Heart right ventricle (tissue), 16 donors: ENCODE measurements at places on chromosomes 12 and 14.

- H3K36me3 ChIP-seq, result no peaks in the 10 kb centered on the region
- H3K4me1 ChIP-seq, result no peaks in the 10 kb centered on the region
- no peak overlapping the region for H3K4me3 ChIP-seq
- DNase-seq, result no peak
- H3K27ac ChIP-seq, result no peak overlapping the region
- no peaks in the 10 kb centered on the region for H3K27me3 ChIP-seq
Measured at GRCh38 chr14:80679273-80679672, 262.3 kb downstream of the CEP128 start.

GRCh38 chr12:108424026-108424425 is 84.9 kb upstream of the CMKLR1 start:
- no peaks in the 10 kb centered on the region for H3K4me1 ChIP-seq
- H3K36me3 ChIP-seq, result no peaks in the 10 kb centered on the region
- H3K4me3 ChIP-seq, result no peak overlapping the region

DNA sequence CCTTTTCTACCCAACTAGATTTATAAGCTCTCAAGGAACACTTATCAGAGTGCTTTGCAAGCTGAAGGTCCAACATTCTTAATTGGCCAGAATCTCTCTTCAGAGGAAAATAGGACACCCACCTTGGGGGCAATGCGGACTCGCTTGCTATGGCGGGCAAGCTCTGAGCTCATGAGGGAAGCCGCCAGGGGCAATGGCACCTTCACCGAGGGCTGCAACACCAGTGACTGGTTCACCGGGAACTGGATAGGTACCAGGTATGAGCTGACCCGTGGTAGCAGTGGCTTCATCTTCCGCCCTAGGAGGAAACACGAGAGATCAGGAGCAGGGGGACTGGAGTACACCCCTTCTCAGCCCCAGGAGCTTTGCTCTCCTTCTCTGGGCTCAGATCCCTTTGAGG is 7.4 kb upstream of the TEX52 start:
- H3K27ac ChIP-seq, result no peak overlapping the region
- H3K36me3 ChIP-seq, result no peaks in the 10 kb centered on the region
- no peak for DNase-seq
- H3K4me1 ChIP-seq, result no peaks in the 10 kb centered on the region

GRCh38 chr12:24044941-24045703 is 95.7 kb upstream of the SOX5 start:
- H3K36me3 ChIP-seq, result no peaks in the 10 kb centered on the region
- H3K27ac ChIP-seq, result no peak overlapping the region
- H3K27me3 ChIP-seq, result no peaks in the 10 kb centered on the region
- H3K4me1 ChIP-seq, result no peaks in the 10 kb centered on the region
- no peak overlapping the region for H3K4me3 ChIP-seq

GRCh38 chr14:72678356-72678755 is 215.5 kb downstream of the DPF3 start:
- peaks cover 7% of the 10 kb centered on the region for H3K4me1 ChIP-seq
- DNase-seq, result no peak
- no peak overlapping the region for H3K27ac ChIP-seq
- H3K27me3 ChIP-seq, result no peaks in the 10 kb centered on the region
- H3K4me3 ChIP-seq, result no peak overlapping the region
- no peaks in the 10 kb centered on the region for H3K36me3 ChIP-seq

- H3K4me1 ChIP-seq, result peaks cover 13% of the 10 kb centered on the region
- DNase-seq, result no peak
- no peak overlapping the region for H3K27ac ChIP-seq
- peaks cover 12% of the 10 kb centered on the region for H3K36me3 ChIP-seq
- H3K27me3 ChIP-seq, result no peaks in the 10 kb centered on the region
Measured at GRCh38 chr14:102948698-102949061, 26.2 kb downstream of the AMN start.

GRCh38 chr12:69906411-69907216 is 81.6 kb downstream of the MYRFL start:
- no peaks in the 10 kb centered on the region for H3K36me3 ChIP-seq
- H3K27me3 ChIP-seq, result no peaks in the 10 kb centered on the region
- no peak for DNase-seq
- H3K4me3 ChIP-seq, result no peak overlapping the region
- peaks cover under 1% of the 10 kb centered on the region for H3K4me1 ChIP-seq

DNA sequence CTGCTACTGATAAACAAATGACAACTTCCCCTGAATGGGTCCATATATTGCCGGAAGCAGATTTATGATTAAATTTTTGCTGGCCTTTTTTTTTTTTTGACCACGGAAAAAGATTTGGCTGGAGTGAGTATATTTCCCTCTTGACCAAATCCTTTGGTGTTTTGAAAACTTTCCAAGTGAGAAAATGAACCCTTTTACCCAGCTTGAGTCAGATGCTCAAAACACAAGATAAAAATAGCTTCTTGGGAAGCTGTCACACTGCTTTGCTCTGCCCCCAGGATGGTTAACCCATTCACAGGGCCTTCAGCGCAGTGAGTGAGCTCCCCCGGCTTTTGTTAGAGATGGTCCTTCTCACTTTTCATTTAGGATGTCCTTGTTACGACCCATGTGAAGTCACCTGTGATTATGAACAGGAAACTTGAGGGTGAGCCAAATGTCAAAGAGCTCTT is 224.3 kb downstream of the PELI2 start:
- no peaks in the 10 kb centered on the region for H3K36me3 ChIP-seq
- H3K4me1 ChIP-seq, result peaks cover 41% of the 10 kb centered on the region
- no peaks in the 10 kb centered on the region for H3K27me3 ChIP-seq
- no peak overlapping the region for H3K4me3 ChIP-seq
- no peak overlapping the region for H3K27ac ChIP-seq
- no peak for DNase-seq

DNA sequence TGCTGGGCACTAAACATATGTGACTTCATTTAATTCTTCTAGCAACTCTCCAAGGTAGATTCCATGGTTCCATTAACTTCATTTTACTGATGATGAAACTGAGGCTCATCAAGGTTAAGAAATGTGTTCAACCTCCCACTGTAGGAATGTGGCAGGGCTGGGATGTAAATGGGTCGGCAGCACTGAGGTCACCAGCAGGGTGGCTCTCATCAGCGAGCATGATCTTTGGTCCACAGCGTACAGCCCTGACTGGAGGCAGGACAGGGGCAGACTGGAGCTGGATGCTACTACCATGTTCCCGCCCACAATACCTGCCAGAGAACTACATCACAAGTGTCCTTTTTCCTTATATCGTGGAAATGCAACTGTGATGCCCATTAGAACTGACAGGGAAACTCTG is 4.6 kb downstream of the APPL2 start:
- H3K4me1 ChIP-seq, result peaks cover 75% of the 10 kb centered on the region
- peaks cover 18% of the 10 kb centered on the region for H3K36me3 ChIP-seq
- H3K27me3 ChIP-seq, result no peaks in the 10 kb centered on the region
- H3K4me3 ChIP-seq, result no peak overlapping the region
- H3K27ac ChIP-seq, result peak overlapping the region; percentile 98
- no peak for DNase-seq

DNA sequence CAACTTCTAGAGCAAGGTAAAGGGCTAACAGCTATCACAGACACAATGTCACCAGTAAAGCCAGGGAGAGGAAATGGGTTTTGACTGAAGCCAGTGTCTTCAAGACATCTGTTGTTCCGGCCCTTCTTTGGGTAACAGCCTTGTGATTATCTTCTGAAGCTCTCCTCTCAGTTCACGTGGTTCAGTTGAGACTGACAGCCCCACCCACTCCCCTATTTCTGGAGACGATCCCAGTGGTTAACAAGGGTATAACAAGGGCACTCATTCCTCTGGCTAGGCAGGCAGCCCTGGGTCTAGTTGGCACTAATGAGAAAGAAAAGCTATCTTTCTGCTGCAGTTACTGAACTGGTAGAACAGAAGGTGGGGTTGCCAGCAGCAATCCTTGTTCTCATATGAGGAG is 6.9 kb downstream of the GNPTAB start:
- no peak overlapping the region for H3K27ac ChIP-seq
- no peaks in the 10 kb centered on the region for H3K36me3 ChIP-seq
- DNase-seq, result peak; percentile 26
- peaks cover 13% of the 10 kb centered on the region for H3K4me1 ChIP-seq
- no peaks in the 10 kb centered on the region for H3K27me3 ChIP-seq

DNA sequence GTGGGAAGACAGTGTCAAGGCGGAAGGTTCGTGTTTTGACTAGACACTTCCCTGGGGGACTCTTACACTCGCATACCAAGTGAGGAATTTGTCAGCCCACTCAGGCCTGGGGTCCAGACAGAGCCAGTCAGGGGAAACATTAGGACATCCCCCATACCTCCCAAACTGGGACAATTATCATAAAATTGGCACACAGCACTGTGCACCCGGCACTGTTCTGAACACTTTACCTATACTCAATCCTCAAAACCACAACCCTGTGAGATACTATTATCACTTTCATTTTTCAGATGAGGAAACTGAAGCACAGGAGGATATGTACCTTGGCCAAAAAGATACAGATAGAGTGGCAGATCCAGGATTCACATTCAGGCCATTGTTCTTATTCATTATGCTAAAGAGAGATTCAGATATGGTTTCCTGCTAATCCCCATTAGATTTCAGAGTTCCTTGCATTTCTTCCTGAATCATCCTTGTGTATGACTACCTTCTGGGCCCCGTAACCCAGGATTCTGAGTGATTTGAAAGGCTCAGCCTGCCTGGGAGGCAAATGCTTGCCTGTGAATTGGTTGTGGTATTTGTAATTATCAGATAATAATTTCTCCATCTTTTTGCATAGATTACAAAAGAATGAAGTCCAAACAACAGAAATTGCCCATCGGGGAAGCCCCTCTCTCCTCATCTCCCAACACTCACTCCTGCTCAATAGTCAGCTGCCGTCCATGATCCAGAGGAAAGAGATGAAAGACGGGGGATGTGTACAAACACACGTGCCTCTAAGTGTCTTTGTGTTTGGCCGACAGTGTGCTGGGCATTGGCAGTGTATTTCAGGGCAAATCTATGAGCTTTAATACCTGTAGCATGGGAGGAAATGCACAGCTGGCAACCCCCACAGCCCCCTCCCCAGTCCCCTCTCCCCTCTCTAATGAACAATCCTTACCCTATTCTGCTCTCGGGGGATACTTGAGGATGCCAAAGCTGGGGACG is 4.6 kb downstream of the TAC3 start:
- no peak for DNase-seq
- peaks cover 35% of the 10 kb centered on the region for H3K27me3 ChIP-seq
- H3K4me3 ChIP-seq, result no peak overlapping the region
- H3K36me3 ChIP-seq, result no peaks in the 10 kb centered on the region
- no peaks in the 10 kb centered on the region for H3K4me1 ChIP-seq

DNA sequence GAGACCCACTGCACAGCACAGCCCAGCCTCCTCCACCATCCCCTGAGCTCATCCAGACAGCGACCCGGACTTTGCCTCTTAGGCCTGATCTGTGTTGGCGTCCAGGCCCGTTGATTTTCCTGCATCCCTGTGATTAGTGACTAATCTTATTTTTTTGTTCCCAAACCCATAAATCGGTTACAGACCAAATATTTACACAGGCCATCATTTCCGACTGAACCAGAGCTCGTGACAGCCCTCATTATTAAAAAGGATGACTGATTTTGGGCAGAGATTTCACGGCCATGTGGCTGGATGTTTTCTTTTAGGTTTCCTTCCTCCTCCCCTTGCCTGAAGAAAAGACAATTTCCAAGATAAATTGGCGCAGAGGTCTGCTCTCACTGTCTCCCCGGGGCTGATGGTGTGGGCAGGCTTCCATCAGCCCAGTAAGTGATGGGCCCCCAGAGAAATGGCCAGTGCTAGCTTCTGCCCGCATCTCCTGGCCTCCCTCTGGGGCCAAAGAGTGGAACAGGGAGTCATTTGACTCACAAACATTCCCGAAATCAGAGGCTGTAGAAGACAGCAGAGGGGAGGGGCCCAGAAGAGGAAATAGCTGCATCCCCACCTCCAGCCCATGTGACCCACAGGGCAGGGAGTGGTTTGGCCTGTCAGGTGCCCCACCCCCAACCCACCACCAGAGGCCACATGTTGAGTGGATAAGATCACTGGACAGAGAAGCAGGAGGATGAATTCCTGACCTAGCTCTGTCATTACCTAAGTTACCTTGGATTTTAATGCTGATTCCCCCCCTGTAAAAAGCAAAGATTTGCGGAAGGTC is 283.5 kb downstream of the KSR2 start:
- DNase-seq, result no peak
- no peaks in the 10 kb centered on the region for H3K27me3 ChIP-seq
- H3K4me1 ChIP-seq, result peaks cover 8% of the 10 kb centered on the region
